HAP-1 (cell line): ENCODE measurements at places on chromosomes 13 and 19.
A peak's percentile ranks its signal among the peaks of the same experiment; 100 is the strongest.

GRCh38 chr19:50432221-50433028 lies at the start of gene MYBPC2:
MYBPC2 (plus strand) TSS chr19:50432892; CDS start chr19:50432954, 62 bp downstream.
- peak; percentile 45 for DNase-seq

DNA sequence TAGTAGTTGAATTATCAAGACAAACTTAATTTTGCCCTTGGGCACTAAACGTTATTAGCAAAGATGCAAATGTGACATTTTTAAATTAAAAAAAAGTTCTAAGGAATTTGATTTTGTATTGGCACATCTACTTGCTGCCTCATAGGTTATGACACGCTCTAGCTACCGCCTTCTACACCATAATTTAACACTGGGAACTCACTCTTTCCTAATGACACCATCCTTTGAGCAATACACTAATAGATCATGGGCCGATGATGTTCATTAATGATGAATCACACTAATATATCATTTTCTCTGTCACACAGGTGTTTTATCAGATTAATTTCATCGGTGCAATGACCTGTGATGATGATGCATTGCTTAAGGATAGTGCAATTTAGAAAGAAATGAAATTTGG lies 528.8 kb upstream of the PCDH9 start:
- no peak for DNase-seq

DNA sequence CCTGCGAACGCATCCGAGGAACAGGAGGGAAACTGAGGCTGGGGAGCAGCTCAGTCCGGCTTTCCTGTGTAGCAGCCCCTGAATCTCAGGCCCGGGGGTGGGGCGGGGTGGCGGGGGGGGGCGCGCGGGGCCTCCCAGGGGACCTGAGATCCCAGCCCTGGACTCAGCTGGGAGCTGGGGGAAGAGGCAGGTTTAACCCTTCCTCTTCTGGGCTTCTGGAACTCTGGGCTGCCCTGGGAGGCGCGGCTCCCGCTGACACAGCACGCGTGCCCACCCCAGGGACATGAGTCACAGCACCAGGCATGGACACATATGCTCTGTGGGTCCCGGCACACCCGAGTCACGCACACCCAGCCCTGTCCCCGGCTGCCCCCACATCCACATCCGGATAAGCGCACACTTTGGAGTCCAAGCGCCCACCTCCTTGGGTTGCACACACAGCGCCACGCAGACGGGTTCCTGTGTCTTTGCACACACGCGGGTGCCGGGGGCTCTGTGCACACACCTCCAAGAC lies 3.5 kb upstream of the CIRBP start:
- DNase-seq = no peak

GRCh38 chr13:57815600-57815999 lies 184.1 kb downstream of the PCDH17 start:
- DNase-seq = no peak

DNA sequence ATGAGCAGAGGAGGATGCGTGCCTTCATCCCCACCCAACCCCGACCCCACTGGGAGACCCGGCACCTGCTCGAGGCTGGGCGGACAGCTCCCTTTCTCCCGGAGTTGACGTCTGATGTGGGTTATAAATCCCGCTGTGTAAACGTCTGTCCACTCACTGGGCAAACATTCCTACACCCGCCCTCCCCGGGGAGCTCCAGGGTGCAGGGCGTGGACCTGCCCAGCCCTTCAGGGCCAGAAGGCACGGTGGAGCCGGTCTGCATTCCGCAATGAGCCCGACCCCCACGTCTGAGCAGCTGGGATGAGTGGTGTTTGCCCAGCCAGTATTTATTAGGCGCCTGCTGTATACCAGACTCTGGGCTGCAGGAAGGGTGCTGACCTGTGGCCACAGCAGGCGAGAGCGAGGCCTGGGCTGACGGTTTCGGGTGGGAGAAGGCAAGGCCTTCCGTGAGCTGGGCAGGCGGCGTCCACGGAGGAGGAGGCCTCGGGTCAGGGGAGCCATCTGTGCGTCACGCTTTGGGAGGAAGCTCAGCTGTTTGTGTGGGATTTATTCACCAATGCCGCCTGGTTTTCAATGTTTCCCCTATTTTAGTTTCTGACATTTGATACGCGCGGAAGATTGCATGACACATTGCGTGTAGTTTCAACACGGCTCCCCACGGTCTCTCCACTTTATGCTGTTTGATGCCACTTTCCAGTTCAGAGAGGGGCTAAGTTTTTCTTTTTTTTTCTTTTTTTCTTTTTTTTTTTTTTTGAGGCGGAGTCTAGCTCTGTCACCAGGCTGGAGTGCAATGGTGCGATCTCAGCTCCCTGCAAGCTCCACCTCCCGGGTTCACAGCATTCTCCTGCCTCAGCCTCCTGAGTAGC lies 2.0 kb downstream of the MISP start:
- no peak for DNase-seq

DNA sequence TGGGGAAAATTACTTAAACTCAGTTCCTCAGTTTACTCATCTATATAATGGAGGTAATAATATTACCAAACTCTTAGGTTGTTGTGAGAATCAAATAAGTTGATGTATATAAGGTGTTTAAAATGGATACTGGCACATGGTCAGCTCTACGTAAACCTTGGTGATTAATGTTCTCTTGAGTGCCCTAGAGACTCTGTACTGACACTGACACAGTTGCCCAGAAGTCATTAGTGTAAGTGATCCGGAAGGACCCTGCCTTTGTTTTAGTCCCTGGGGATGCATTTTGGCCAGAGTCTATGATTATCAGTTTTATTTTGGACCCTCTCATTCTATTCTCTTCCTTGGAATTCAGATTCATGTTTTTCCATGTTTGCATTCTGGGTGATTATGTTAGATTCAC lies 31.9 kb downstream of the CHST8 start:
- no peak for DNase-seq

DNA sequence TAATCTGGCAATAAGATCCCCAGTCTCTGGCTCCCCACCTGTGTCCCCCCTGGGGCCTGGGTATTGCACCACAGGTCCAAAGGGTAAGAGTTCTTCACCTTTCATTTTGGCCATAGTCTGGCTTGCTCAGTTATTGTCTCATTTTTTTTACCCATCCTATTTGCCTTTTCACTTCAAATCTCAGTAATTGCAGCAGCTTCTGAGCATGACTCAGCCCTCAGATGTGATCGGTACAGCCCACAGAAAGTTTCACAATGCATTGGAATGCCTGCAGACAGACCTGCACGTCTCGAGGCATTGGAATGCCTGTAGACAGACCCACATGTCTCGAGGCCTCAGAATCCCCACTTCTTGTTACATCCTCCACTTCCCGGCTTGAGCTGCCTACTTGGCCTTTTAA lies 173.6 kb downstream of the NUFIP1 start:
- DNase-seq = peak; percentile 10

GRCh38 chr19:47711652-47712242 lies 1.5 kb upstream of the EHD2 start:
- no peak for DNase-seq

- no peak for DNase-seq
These were observed 21.7 kb downstream of the EDNRB start for GRCh38 chr13:77896977-77897376.

DNA sequence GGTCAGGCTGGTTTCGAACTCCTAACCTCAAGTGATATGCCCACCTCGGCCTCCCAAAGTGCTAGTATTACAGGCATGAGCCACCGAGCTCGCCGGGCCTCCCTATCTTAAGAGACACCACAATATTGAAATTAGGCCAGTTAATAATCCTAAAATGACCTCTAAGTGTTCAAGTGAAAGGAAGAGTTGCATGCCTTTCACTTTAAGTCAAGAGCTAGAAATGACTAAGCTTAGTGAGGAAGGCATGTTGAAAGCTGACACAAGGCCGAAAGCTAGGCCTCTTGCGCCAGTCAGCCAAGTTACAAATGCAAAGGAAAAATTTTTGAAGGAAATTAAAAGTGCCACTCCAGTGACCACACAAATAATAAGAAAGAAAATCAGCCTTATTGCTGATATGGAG lies 144.5 kb upstream of the FNDC3A start:
- DNase-seq = no peak

- DNase-seq = no peak
These were observed 20.8 kb downstream of the ZNF626 start for GRCh38 chr19:20640545-20640944.

GRCh38 chr13:37138169-37138568 lies 32.7 kb upstream of the CSNK1A1L start:
- no peak for DNase-seq

DNA sequence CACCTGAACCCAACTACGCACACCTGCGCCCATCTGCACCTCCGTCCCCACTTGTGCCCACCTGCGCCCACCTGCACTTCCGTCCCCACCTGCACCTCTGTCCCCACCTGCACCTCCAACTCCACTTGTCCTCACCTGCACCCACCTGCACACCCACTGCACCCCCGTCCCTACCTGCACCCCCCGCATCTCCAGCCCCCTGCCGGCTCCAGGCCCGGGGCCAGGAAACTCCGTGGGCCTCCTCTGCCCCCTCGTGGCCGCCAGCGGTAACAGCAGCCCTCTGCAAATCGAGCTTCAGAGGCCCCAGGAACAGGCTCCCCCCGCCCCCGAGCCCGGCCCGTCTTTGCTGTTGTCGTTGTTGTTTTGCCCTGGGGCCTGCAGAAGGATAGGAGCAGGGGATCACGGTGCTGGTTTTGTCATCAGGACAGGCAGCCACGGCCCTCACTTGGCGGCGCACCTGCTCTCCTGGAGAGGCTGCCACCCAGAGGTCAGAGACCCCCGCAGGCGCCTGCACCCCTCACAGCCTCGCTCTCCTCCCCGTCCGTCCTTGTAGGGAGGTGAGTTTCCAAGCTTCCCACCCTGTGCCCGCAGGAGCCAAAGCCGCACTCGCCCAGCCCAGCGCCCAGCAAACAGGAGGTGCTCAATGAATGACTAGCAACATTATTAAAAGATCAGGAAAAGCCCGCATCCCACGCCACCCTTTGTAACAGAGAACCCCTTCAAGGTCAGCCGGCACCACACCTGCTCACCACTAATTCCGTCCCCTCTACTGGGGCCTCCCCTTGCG lies 65.4 kb downstream of the GNG7 start:
- DNase-seq = peak; percentile 76

GRCh38 chr13:80235166-80235966 lies 105.6 kb downstream of the SPRY2 start:
- DNase-seq = peak; percentile 24

GRCh38 chr19:29667387-29667783 lies 2.1 kb downstream of the PLEKHF1 start:
- no peak for DNase-seq

DNA sequence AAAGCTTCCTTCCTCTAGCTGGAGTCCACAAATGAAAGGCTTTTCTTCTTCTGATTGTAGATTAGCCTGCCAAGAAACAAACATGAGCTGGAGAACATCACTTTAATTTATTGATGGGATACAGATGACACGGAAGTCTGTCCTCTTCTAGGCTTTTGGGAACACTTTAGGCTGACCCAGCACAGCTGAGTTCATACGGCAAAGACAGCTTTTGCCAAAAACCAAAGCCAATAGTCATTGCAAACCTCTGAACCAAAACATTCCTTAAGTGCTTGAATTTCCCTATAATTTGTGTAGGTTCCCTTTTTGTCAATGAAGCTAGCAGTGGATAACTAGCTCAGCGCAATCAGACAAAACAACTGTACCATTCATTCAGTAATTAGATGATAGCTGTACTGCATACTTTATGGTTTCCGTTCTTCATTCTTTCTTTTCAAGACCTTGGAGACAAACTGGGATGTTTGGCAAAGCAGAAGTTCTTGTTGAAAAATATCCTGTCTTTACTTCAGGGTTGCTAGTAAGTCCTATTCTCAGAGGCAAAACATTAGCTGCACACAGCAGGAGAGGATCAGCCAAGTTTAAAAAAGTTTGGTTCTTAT lies 95.7 kb upstream of the SPRY2 start:
- DNase-seq = no peak

- no peak for DNase-seq
These were observed 638.9 kb downstream of the LIG4 start for GRCh38 chr13:107576430-107576829.

GRCh38 chr13:108408672-108409071 lies 139.2 kb downstream of the TNFSF13B start:
- no peak for DNase-seq

DNA sequence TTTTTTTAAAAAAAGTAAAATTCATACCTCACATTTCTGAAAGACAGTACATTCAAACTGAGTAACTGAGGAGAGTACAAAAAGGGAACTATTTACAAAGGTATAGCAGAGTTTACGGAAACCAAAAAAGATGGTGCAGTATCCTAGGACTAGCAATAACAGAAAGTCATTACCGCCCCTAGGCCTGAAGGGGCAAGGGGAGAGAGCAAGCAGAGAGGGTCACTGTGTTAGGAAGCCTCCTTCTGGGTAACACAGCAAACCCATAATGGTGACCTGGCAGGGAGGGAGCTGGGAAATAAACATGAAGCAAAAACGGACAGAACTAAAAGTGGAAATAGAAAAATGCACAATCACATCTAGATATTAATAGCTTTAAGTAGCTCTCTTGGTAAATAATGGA lies 8.2 kb downstream of the VWA8 start:
- DNase-seq = no peak

DNA sequence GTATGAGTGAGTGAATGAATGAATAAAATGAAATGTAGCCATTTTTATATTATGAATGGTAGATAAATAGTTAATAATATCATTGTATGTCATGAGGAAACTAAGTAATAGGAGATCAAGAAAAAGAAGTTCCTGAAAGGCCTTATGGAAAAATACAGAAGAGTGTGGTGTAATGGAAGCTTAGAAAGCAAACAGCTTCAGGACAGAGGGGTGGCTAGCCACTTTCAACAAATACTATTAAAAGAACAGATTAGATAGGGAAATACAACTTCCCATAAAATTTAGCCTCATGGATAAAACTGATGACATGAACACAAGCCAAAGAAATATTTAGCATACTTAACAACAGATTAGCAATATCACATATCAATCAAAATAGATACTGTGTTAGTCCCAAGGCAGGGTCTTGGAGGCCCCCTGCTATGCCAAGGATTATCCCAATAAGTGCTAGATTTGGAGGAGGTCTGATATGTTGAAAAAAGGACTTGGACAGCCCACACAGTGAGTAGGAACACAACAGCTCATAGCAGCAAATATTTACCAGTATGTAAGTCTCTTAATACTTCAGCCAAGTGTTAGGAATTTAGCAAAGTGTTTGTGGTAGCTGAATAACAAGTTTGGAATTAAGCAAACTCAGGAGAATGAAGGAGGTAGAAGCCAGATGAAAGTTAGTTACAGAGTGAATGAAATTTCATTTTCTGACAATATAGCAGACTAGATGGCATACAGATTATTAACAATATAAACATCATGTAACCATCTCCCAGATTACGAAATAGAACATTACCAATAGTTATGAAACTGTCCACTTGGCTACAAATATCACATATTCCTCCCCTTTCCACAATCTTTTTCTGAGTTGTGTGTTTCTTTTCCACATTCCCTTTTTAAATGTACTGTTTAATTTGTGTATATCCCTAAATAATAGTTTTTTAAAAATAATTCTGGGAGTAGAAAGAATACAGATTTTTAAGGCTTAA lies 1632.0 kb downstream of the PCDH9 start:
- DNase-seq = no peak

GRCh38 chr13:50678464-50679162 lies 164.9 kb downstream of the DLEU7 start:
- no peak for DNase-seq

- DNase-seq = no peak
These were observed 57.2 kb upstream of the SERPINE3 start for GRCh38 chr13:51282322-51282721.

- peak; percentile 77 for DNase-seq
These were observed 144.5 kb upstream of the ZNF536 start for GRCh38 chr19:30227661-30228112.
